A172 (cell line): ENCODE measurements at places on chromosomes 1 and 21. TPM values are rescaled to one million over a fixed set of nuclear protein-coding genes. Genes with fewer than 3 reads are reported as not detected.

DNA sequence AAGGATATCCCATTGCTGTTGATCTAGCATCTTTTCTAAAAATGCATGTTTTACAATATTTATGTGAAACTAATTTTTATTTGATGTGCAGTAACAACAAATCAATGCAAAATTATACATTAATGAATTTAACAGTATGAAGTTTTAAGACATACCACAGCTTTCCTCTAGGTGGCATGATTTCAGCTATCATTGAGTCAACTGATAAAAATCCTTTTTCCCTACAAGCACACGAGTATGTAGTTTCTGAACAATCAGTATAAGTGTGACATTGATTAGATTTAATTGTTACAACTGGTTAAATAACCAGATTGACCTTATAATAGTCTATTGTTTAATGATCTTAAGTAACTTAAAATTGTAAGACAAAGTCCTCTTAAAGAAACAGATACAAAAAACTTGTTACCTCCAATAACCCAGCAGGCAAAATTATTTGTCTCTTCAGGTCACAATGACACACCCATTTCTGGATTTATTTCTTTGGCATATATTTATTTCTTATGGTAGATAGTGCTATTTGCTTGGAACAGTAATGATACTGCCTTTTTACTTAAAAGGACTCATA is 5.8 kb upstream of the TGFB2 start:
- DNase-seq, result peak; percentile 52

DNA sequence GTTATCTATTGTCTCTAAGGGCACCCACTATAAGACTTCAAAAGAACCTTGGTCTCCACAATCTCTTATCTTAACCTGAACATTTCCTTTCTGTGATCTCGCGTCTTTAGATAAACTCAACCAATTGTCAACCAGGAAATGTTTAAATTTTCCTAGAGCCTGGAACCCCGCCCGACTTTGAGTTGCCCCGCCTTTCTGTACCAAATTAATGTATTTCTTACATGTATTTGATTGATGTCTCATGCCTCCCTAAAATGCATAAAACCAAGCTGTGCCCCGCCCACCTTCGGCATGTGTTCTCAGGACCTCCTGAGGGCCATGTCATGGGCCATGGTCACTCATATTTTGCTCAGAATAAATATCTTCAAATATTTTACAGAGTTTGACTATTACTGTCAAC is 5.9 kb upstream of the CXADR start:
- DNase-seq, result no peak

Gene GSTM5
- total RNA-seq, result 0.03 TPM in 1 of 2 replicates, not detected in the other

- no peak for DNase-seq
Measured at GRCh38 chr21:33820230-33820770, 95.3 kb downstream of the ATP5PO start.

DNA sequence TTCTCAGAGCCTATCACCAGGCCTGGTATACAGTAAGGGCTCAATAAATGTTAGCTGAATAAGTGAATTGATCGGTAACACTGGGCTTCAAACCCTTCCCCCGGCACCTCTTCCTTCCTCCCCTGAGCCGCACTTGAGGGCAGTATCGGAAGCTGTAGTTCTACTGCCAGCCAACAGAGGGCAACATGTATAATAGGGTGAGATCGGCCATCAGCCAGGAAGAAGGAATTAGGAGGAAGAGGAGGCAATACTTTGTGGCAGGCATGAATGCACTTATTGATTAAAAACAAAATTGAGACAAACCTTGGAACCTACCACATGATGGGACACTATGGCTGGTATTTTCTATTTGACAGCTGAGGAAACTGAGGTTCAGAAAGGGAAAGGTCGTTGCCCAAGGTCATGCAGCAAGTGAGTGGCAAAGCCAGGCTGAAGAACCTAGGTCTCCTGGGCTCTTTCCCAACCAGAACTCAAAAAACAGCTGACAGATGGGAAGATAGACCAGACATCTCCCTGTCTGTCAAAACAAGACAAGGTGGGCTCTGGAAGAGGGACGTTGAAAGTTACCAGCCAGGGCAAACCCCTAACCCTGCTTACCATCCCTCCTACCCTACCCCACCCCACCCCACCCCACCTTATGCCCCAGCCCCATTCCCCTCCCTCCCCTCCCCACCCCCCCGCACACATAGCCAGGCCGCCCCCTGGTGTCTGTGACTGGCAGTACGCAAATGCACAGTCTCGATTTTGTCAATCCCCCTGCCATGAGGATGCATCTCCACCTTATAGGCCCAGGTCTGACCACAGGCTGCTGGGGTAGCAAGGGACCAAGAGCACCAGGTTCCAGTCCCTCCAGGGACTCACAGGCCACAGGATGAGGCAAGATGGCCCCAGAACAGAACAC is 107.3 kb upstream of the RUNX3 start:
- DNase-seq, result peak; percentile 15

GRCh38 chr1:21816602-21817302 is 4.7 kb downstream of the LDLRAD2 start:
- peak; percentile 61 for DNase-seq

DNA sequence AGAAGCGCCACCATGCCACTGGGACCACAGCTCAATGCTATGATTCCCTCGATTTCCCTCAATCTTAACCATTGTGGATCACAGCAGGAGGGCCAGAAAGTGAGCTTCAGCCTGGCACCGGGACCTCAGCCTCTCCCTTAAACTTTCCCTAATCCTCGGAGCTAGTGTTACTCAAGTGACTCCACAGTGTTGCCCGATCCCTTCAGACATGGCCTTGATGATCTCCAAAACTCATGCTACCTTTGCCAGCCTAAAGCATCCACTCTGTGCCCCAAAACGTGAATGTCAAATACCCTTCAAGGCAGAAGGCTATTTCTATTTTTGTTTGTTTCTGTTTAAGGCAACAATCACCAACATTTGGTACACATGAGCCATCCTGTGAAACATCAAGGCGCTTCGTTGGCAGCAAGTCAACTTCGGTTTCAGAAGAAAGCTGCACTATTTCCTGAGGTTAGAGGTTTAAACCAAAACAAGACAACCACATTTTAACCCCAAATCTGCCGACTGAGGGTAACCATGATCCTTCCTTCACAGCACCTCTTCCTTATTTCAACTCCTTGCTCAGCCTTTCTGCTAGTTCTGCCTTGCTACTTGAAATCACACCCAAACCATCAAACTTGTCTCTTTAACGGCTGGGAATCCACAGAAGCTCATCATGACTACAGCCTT is 94.4 kb upstream of the KRTAP19-8 start:
- DNase-seq, result no peak

- no peak for DNase-seq
Measured at GRCh38 chr21:25314247-25314646, 293.0 kb downstream of the MRPL39 start.

DNA sequence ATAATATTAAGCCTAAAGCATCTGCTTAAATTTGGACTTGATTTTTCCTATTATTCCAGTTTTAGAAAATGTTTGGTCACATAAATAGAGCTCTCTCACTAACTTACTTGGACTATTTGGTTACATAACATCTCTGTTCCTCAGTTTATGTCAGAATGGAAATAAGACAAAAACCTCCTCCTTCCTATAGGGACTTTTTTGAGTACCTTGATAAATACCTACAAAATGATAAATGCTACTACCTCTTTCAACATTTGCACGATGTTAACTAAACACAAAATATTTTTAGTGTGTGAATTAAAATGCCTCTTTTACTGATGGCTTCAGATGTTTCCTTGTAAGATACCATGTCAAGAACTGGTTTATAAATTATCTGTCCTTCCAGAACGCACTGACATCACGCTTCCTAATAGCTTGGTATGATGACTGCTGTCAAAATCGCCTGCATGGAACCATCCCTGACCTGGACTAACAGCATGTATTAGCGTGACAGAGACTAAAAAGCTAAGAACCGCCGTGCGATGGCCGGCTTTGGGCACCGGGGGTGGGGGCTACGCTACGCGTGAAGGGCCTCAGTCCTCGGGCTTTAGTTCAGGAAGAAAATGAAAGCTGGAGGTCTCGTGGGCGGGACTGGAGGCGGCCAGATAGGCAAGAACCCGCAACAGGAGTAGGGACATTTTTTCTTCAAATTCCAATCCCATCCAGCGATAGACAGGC is 133.2 kb upstream of the BARHL2 start:
- no peak for DNase-seq
